ENCODE measurements at places on chromosomes 3 and 15. TPM values are rescaled to one million over a fixed set of nuclear protein-coding genes. Genes with fewer than 3 reads are reported as not detected.

ZMYND10 gene
- 32.8 TPM for total RNA-seq

TTC23 gene
- total RNA-seq, result 16.4 TPM

SLC15A2 gene
- 63.6 TPM for total RNA-seq

SSUH2 gene
- not detected for total RNA-seq

PLCB2 gene
- 105 TPM for total RNA-seq

GOLGA8J gene
- total RNA-seq, result 0.59 TPM

IRAK2 gene
- 3.9 TPM for total RNA-seq

AGBL1 gene
- 12.0 TPM for total RNA-seq

GCNT3 gene
- 0.68 TPM for total RNA-seq

ERC2 gene
- 1.5 TPM for total RNA-seq

MFAP1 gene
- total RNA-seq, result 21.0 TPM

GRM7 gene
- total RNA-seq, result 0.86 TPM

TSPAN3 gene
- total RNA-seq, result 292 TPM

PRSS50 gene
- total RNA-seq, result 0.41 TPM

SCAMP5 gene
- total RNA-seq, result 1.9 TPM

PSTPIP1 gene
- 18.4 TPM for total RNA-seq

PAQR5 gene
- total RNA-seq, result 30.6 TPM

GOLGA8R gene
- total RNA-seq, result 5.1 TPM

CALML4 gene
- total RNA-seq, result 7.3 TPM

TM6SF1 gene
- total RNA-seq, result 31.2 TPM

CCNL1 gene
- 133 TPM for total RNA-seq
